T-helper 22 cell (primary cell): ENCODE measurements at places on chromosomes 3 and 15.

- DNase-seq, result no peak
These were observed 282.5 kb downstream of the TBL1XR1 start for GRCh38 chr3:176914764-176915163.

- no peak for DNase-seq
These were observed 36.9 kb downstream of the DNASE1L3 start for GRCh38 chr3:58173669-58174398.

DNA sequence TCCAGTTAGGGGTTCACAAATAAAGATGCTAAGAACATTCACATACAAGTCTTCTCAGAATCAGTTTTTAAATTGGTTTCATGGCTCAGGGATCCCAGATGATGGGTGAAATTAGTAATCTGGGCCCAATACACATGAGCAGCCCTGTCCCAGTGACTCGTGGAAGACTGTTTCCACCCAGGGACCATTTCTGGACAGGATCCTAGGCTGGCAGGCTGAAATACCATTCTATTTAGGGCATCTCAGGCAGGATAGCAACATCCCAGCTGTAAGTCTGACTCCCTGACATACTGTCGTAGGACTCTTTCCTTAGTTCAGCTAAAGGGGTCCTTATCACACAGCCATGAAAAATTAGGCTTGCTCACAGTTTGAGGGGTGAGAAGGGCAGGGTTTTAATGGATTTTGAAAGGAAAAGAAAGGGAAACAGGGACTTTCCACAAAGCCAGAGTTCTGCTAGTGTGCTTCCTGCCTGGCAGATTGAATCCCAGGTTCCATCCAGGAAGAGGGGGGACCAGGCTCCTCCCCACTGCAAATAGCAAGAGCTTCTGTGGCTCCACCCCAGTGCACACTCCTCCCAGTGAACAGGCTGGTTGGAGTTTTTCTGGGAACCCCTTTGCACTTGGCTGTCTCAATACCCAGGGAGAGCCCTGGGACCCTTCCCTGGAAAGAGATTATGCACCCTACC is 41.3 kb upstream of the LYZL4 start:
- DNase-seq, result no peak

GRCh38 chr3:174215456-174215855 is 643.7 kb upstream of the NAALADL2 start:
- DNase-seq, result no peak

DNA sequence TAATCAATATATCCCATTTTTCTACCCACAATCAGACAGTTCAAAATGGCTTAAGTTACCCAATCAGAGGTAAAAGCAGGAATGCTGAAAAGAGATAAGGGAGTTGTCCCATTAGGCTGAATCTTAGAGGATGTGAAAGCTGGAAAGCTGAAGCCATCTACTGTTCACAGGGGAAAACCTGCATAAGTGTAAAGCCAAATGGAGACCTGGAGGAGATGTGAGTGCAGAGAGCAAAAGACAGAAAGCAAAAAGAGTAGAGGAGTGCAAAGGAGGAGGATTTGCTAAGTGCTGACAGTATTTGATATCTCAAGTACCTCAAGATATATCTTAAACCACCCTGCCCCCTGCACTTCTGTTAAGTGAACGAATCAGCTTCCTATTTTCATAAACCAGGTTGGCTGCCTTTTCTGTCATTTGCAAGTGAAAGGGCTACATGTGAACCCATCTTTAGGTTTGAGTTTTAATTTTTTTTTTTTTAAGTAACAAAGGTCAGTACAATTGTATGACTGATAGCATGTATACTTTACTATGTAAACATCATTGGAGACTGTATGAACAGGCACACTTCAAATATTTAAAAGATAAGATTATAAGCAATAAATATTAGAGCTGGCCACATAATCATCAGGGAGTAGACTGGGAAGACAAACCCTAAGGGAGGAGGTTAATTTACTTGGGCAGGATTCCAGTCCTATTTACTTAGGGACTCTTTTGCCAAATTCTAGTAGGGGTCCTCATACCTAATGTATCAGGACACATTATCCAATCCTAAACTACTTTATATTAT is 22.8 kb upstream of the P2RY1 start:
- no peak for DNase-seq

DNA sequence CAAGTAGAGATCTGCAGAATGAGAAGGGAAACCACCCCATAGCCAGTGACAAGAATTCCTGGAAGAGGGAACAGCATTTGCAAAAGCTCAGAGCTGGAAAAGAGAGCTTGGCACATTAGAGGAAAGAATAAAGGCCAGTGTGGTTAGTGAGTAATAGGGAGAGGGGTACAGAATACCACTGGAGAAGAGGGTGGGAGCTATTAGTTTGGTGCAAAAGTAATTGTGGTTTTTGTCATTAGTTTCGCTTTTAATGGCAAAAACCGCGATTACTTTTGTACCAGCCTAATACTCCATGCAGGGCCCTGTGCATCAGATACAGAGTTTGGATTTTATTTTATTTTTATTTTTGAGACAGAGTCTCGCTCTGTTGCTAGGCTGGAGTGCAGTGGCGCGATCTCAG is 9.8 kb downstream of the SLC24A1 start:
- DNase-seq, result no peak

GRCh38 chr3:61055447-61055846 is 195.8 kb downstream of the FHIT start:
- DNase-seq, result no peak

DNA sequence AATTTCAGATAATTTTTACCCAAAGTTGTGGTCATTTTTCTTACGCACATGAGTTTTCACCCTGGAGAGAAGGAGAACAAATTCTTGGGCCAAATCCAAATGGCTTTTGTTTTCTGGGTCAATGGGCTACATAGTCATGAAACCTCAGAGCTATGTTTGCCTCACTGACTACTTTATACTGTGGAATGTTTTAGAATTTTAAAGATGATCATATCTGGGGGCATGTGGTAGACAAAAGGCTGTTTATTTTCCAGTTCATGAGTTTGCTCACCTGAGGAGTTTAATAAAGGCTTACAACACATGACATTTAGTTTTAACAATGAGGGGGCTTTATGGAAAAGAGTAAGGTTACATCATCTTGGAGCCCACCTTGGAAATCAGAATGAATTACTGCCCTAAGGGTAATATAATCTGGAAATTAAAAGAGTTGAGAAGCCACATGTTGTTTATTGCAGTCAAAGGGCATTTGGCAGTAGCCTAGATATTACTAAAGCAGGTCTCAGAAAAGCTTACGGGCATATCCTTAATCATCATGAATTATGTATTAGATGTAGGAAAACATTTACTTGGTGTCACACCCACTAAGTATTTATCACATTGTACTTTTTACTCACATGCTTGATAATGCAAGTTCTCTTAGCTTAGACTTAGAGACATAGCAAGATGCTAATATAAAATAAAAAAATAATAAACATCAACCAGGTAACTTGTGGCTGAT is 466.1 kb downstream of the EDEM1 start:
- DNase-seq, result no peak

GRCh38 chr3:141266797-141267555 is 35.4 kb downstream of the PXYLP1 start:
- no peak for DNase-seq

GRCh38 chr3:39205919-39206516 is 13.6 kb upstream of the XIRP1 start:
- no peak for DNase-seq
